ENCODE measurements at places on chromosomes 5 and 9. TPM values are rescaled to one million over a fixed set of nuclear protein-coding genes. Genes with fewer than 3 reads are reported as not detected.

- no peak for DNase-seq
These were observed 56.7 kb downstream of the HSPA4 start for GRCh38 chr5:133108481-133108921.

DNA sequence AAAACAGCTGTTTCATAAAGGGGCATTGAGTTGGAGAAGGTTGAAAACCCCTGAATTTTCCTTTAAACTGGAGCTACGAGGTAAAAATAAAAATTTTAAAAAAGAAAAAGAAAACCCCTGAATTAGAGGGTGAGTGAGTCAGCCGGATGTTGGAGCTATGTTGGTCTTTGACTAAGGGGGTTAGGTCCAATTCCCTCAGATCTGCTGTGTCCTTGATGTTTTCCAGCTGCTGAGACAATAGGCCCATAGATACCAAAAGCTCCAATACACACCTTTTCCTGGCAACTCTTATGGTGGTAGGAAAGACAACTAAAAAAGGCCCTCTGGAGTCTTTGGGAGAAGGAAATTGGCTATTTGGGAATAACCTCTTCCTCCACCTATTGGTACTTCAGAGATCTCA lies 79.4 kb upstream of the SAP30L start:
- no peak for DNase-seq

GRCh38 chr9:135039266-135039870 lies 48.1 kb upstream of the OLFM1 start:
- no peak for DNase-seq

DNA sequence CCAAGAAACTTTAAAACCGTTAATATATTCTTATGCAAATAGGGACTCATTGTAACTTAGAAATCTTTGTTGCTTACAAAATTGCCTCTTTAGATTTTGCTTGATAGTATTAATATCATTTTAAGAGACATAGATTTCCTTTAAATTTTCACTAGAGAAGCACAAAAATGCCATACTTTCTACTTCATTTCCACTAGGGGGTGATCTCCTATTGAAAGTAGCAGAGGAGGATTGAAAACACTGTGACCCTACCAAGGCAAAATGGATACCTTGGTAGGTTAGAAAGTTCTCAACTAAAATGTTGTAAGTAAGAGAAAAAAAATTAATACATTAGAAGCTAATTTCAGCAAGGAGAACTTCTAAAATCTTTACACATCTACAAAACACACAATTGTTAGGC lies 204.9 kb downstream of the CHSY3 start:
- DNase-seq, result peak; percentile 3

DNA sequence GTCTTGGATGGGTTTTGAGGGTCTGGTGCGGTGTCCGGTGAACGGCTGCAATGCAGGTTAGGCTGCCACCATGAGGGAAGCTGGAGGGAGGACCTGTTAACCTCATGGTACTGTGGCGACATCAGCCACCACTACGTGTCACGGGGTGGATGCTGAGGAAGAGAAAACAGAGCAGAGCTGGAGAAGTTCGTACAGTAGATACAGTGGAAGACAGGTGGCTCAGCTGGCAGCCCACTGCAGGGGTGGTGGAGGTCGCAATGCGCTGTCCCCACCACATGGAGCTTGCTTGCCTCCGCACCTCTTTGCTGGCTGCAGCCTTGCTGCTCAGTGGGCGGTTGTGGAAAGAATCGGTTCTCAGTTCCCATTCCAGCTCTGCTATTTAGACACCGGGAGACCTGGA lies 2.8 kb downstream of the DCANP1 start:
- no peak for DNase-seq

DNA sequence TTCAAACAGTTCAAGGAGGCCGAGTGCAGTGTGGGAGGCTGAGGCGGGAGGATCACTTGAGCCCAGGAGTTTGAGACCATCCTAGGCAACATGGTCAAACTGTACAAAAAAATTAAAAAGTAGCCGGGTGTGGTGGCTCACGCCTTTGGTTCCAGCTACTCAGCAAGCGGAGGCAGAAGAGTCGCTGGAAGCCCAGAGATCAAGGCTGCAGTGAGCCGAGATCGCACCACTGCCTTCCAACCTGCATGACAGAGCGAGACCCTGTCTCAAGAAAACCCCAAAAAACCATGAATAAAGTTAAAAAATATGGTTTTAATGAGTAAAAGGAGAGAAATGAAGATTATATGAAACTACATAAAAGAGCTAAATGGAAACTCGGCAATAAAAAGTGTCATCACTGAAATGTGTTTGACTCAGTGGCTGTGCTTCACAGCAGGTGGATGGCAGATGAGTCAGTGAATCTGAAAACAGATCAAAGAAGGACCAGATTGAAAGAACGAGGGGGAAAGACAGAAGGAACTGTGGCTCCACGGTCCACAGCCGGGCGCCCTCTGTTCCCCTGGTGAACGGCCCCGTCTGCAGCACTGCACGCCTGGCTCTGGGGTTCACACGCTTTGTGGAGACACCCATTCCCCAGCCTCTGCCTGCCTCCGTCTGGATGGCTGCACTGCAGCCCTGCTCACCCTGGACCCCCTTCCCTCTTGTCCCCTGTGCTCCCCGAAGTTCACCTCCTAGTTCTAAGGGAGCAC lies 25.1 kb downstream of the EXD3 start:
- DNase-seq, result no peak

GRCh38 chr5:5271786-5272321 lies 131.7 kb downstream of the ADAMTS16 start:
- DNase-seq, result no peak

The ENTPD2 gene
- total RNA-seq, result not detected

The KCNV2 gene
- not detected for total RNA-seq

GRCh38 chr5:149724130-149724840 lies 5.8 kb upstream of the PPARGC1B start:
- DNase-seq, result peak; percentile 22

GRCh38 chr5:140042643-140043507 lies at the start of gene NRG2:
Gene NRG2, minus strand, starts transcription at chr5:140043299.
- DNase-seq, result peak; percentile 49

- no peak for DNase-seq
These were observed 139.1 kb upstream of the FSTL4 start for GRCh38 chr5:133751421-133751820.

DNA sequence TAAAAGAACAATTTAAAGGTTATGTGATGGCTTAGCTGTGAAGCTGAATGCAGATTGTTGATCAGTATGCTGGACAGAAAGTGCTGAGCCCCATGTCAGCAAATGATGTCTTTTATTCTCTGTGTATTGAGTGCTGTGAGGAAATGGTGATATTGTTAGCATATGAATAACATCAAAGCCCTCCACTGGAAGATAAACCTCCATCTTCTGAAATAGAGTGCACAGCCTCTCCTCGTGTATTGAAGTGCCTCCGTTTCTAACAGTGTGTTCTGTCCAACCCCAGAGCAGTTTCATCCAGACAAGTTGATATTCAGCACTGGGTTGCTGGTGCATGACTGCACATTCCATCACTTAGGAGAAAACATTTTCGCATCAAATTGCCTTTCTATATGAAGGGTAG lies 242.9 kb downstream of the CSNK1G3 start:
- no peak for DNase-seq

The TMC1 gene
- not detected for total RNA-seq

The UBAP1 gene
- 39.7 TPM for total RNA-seq

GRCh38 chr5:75681125-75681830 lies 36.0 kb downstream of the POC5 start:
- peak; percentile 10 for DNase-seq

DNA sequence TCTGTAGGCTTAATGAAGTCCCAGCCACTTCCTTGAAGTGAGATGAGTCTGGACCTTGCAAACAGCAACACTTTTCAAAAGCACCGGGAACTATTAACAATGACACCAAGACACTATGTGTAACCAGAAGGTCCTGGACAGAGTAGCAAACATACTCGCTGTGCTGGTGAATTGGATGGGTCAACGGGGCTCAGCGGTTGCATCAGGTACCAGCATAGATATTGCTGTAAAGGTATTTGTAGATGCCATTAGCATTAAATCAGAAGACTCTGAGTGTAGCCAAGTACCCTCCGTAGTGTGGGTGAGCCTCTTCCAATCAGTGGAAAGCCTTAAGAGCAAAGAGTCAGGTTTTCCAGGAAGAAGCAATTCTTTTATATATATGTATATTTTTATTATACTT lies 140.5 kb downstream of the IRX2 start:
- no peak for DNase-seq

GRCh38 chr5:52269401-52269800 lies 518.3 kb upstream of the ITGA1 start:
- no peak for DNase-seq

The TXNDC15 gene
- 47.3 TPM for total RNA-seq

DNA sequence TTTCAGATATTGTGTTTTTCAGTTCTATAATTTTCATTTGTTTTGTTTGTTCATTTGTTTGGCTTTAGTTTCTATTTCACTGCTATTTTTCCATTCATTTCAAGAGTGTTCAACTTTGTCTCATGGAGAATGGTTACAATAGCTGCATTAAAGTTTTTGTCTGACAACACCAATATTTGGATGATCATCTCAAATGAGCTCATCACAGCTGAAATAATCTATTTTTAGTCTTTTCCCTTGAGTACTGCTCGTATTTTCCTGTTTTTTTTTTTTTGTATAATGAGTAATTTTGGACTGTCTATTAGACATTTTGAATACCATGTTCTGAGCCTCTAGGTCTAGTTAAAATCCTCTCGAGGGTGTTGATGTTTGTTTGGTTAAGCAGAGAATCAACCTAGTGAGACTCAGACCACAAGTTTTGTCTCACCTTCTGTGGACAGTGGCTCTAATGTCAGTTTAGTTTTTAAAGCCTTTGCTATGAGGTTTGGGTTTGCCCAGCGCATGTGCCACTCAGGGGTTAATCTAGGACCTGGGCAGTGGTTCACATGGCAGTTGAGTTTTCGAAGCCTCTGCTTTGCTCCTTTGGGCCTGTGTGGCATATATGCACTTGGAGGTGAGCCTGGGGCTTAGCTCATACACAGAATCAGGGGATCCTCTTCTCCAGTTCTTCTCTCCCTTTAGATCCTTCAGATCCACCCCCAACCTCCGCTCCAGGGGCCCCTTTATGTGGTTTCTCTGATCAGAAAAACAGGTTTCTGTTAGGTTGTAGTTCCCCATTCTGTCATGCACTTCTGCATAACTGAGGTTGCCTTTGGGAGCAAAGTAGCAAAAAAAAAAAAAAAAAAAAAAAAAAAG lies 79.8 kb downstream of the ARSB start:
- DNase-seq, result no peak

GRCh38 chr9:69089491-69089890 lies 53.9 kb downstream of the FXN start:
- DNase-seq, result no peak

- DNase-seq, result no peak
These were observed 472.8 kb downstream of the PSAT1 start for GRCh38 chr9:78769690-78770089.

GRCh38 chr5:6711409-6712141 lies 1.7 kb upstream of the TENT4A start:
- DNase-seq, result no peak

DNA sequence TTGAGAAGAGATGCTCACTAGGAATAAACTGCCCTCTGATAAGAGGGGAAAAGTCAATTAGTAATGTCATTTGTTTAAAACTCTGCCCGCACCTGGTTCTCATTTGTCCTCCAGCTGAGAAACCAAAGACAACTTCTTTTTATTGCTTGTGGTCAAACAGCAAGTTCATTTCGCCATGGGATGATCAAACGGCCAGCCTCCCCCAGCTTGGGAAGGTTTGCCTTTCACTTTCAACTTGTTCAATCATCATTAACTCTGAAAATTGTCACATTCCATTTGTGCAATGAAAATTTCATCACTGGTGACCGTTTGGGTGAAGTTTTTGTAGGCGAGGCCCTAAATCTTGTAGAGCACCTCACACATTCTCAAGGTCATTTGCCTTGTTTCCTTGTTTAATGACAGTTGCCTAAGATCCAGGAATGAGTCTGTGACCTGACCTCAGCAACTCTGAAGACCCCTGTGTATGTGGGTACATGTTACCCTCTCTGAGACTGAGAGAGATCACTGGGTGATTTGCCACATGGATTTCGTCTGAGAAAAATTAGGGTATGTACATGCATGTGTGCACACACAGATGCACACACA lies 117.7 kb downstream of the MARCHF3 start:
- DNase-seq, result no peak

The ADRB2 gene
- total RNA-seq, result 2.1 TPM

Data from CD8-positive, alpha-beta memory T cell (primary cell).